ENCODE measurements at places on chromosomes 3 and 15.

DNA sequence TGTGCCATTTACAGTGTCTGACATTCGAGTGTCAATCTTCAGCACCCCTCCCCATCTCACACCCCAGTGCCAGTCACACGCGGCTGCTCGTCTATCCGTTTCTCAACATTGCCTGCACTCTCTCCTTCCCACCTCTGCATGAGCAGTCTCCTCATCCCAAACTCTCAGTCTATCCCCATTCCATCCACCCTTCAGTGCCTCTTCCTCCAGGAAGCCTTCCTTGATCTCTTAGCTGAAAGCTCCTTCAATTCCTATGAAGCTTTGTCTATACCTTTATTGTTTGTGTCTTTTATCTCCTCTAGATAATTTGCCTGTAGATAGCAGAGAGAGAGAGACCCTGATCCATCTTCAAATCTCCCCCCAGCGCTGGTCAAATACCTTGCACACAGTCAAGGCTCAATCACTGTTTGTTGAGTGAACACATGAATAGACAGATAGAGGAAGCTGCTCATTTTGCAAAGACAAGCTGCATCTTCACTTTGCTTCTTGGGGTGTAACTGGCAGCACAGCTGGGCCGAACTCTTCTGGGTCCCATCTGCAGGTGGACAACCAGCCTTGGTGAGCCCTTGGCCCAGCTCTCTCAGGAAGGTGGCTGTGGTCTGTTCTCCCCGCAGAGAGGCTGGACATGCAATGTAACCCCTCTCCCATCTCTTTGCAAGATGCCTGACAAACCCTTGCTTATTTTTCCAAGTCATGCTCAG lies 52.8 kb downstream of the ITGA11 start:
- DNase-seq, result no peak

DNA sequence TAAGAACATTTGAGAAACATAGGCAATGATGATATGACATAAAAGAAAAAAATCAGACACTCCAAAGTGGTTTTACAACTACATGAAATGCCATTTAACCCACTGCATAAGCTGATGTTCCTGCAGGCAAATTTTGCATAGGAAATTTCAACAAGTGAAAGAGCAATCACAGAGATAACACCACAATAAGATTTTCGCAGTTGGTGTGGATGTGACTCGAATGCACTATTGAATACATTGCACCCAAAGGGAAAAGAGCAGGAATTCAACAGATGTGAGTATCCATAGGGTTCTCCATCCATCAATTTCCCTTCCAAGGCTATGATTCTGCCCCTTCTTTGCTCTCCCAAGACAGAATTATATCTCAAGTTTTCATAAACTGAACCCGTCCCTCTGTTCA lies 456.1 kb downstream of the RAP2B start:
- DNase-seq, result no peak

DNA sequence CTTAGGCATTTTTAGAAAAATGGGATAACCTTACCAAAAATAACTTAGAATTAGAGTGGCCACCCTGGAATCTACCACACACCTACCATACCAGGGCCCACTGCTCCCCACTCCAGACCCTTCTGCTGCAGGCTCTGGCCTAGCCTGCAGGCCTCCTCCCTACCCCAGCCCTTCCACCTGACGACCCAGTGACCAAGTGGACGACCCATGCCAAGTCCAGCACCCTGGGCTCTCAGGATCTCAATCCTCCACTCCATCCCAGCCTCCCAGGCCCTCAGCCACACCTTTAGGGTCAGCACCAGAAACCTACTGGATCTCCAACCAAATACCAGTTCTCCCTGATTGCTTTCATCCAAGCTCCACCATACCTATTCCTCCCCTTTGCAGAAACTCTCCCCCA lies 145.8 kb downstream of the TPRA1 start:
- no peak for DNase-seq

DNA sequence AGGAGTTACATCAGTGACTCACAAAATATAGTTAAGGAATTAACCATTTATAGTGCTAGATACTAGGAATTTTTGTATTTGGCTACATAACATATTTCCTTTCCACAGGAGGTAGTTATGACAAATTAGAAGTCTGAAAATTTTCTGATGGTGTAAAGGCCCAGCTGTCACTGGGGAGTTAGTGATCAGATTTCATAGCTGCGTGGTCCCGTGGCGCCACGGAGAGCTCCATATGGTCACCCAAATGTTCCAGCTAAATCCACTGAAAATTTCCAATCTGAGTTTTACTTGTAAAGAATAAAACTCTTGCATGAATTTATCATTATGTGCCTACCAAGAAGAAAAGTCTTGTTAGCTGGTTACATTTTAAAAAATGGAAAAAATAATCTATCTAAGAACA lies 368.9 kb upstream of the PLSCR5 start:
- DNase-seq, result no peak

DNA sequence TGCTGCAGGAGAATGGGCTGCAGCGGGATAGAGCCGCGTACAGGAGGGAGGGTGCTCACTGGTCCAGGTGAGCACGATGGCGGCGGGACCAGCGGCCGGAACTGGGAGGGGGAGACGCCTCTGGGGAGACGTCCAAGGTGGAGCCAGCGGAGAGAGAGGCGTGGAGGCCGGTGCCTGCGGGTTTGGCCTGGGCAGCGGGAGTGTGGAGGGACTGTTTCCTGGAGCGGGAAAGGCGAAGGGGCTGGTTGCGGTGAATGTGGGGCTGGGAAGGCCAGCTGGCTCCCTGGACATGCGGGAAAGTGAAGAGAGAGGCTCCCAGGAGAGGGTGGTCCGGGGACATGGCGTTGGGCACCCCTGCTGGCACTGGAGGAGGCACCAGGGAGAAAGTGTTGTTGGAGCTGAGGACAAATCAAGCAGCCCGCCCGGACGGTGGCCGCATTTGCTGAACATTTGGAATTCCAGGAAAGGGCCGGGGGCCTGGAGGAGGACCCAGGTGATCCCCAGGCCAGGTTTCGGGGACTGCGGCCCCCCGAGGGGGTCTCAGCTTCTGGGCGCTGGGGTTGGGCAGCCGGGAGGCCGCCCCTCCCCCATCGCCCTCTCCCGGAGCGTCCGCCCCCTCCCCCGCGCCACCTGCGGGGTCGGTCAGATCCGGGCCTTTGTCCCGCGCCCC lies 34.3 kb downstream of the DNAJB8 start:
- DNase-seq, result no peak

DNA sequence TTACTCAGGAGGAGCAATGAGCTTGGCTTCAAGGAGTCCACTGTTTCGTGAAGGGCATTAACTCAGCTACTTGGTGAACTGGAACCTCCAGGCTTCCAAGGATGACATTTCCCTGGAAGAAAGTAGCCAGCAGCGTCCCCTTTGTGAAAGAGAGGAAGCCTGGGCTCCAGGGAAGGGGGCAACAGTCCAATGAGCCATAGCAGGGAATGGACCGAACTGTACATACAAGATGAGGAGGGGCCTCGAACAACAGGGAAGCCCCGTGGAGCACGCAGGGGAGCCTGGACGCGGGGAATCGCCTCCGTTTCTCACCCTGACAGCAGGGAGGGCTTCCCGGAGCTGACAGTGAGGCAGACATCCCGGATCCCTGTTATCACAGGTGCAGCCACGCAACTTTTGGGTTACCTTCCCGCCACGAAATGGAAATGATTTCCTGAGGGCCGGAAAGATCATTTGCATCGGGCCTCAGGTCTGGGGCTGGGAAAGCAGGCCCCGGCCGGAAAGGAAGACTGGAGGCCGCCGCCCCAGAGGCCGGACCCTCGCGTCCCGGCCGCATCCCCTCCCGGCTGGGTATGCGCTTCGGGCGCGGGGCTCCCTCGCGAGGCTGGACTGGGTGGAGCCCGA lies 475 bp upstream of the SPINT1 start:
- no peak for DNase-seq

All from activated T-helper 1 cell treated with anti-CD3 and anti-CD28 coated beads, Interleukin-2, amount 50 U/mL, for 16 hours (primary cell).